ENCODE measurements at places on chromosomes 2 and 18.

GRCh38 chr2:145687442-145688134, 1167.7 kb upstream of the ZEB2 start:
- no peak for DNase-seq

GRCh38 chr2:106201661-106202060, 7.6 kb upstream of the UXS1 start:
- no peak for DNase-seq

- no peak for DNase-seq
Observed at GRCh38 chr18:45653090-45653489, 37.8 kb downstream of the SLC14A2 start.

GRCh38 chr18:77167251-77167650, 34.7 kb upstream of the MBP start:
- DNase-seq = no peak

DNA sequence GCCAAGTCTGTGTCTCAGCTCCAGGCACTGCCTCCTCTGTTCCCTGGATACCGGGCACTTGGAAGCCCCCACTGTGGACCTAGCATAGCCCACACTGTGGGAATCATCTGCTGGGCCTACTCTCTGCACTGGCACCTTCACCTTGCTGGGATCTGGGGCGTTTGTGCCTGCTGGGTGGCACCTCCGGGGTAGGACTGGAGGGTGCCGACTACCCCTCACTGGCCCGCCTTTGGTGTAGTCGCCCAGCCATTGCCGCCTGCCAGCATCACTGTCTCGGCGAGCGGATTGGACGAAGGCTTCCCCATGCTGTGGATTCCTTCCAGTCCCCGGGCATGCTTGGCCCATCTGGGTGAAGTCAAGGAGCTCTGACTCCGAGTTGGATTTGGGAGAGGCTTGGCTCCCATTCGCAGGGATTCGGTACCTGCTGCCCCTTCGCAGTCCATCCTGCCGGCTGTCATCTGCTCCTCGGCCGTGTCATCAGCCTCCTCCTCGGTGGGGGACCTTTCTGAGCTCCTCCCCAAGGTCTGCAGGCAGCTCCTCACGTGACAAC, 180.6 kb upstream of the HDAC4 start:
- no peak for DNase-seq

GRCh38 chr2:140491876-140492275, 1638.9 kb downstream of the LRP1B start:
- DNase-seq = no peak

DNA sequence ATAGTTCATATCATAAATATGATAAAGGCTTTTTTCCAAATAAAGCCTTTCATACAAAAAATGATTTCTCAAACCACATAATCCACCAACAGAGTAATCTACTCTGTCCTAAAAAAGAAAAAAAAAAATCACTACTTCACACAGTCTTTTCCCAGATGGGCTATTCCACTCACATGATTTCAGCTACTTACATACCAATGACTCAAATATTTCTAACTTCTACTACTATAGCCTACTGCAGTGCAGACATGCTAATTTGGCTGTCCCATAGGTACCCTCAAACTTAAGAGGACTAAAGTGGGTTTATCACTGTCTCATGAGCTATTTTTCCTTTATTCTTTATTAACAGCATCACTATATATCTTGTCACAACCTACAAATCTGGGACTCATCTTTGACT, 57.4 kb downstream of the SLC66A3 start:
- DNase-seq = no peak

- no peak for DNase-seq
Observed at GRCh38 chr2:234496835-234497593, at the start of gene ARL4C. Gene ARL4C (minus strand): TSS chr2:234497081. CDS start chr2:234496586, 495 bp downstream.

GRCh38 chr2:88560619-88561307, 66.5 kb downstream of the EIF2AK3 start:
- DNase-seq = no peak
